ENCODE measurements at places on chromosomes 1 and 21.

DNA sequence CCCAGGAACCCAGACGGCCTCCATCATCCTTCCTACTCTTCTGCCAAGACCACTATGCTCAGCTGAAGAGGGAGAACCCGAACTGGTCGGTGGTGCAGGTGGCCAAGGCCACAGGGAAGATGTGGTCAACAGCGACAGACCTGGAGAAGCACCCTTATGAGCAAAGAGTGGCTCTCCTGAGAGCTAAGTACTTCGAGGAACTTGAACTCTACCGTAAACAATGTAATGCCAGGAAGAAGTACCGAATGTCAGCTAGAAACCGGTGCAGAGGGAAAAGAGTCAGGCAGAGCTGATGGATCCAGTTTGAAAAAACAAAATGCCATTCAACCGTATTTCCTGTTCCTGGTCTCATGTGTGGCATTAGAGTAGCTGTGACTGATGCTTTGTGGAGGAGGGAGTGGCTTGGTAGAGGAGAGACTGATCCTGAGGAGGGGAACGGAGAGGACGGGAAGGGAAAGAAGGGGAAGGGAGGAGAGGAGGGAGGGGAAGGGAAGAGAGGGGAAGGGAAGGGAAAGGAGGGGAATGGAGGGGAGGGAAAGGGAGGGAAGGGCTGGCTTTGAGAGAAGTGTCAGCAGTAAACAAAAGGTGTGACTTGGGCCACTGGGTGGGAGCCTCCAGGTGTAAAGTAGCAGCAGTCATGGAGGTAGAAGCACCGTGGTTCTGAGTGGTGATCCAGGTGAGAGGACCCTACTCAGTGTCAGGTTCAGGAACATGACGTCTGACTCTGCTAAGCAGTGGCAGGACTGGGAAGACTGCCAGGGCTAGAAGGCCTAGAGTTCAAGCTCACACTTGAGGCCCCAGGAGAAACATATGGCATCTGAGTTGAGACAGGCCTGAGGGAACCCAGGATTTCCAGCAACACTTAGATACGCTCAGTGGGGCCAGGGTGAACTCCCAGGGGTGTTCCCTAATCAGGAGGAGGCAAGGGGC is 846 bp downstream of the HMGB4 start:
- no peak overlapping the region for H3K4me3 ChIP-seq
- no peaks in the 10 kb centered on the region for H3K36me3 ChIP-seq
- peaks cover 10% of the 10 kb centered on the region for H3K4me1 ChIP-seq
- no peak overlapping the region for H3K27ac ChIP-seq
- no peak for DNase-seq

GRCh38 chr1:220810179-220810653 is 23.5 kb downstream of the MTARC1 start:
- H3K27ac ChIP-seq = no peak overlapping the region
- no peak overlapping the region for H3K4me3 ChIP-seq
- no peaks in the 10 kb centered on the region for H3K27me3 ChIP-seq
- peak; percentile 90 for DNase-seq
- H3K4me1 ChIP-seq = no peaks in the 10 kb centered on the region
- no peaks in the 10 kb centered on the region for H3K36me3 ChIP-seq

DNA sequence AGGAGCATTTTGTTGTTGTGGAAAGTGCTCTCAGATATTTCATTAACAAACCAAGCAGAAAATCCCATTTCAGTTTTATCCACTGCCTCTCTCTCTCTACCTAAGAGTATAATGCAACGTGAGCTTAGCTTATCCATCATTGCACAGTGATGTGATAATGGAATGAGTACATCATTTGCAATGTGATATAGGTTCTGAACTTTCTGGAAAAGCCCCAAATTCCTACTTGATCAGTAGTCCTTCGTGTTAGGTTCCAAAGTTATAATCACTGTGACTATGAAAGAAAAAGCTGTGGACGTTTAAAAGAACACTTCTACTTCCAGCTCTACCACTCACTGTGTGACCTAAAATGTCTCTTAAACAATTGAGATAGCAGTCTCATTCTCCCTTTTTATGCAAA is 76.4 kb upstream of the PRMT6 start:
- no peaks in the 10 kb centered on the region for H3K4me1 ChIP-seq
- H3K36me3 ChIP-seq = no peaks in the 10 kb centered on the region
- no peak overlapping the region for H3K4me3 ChIP-seq
- no peak overlapping the region for H3K27ac ChIP-seq

DNA sequence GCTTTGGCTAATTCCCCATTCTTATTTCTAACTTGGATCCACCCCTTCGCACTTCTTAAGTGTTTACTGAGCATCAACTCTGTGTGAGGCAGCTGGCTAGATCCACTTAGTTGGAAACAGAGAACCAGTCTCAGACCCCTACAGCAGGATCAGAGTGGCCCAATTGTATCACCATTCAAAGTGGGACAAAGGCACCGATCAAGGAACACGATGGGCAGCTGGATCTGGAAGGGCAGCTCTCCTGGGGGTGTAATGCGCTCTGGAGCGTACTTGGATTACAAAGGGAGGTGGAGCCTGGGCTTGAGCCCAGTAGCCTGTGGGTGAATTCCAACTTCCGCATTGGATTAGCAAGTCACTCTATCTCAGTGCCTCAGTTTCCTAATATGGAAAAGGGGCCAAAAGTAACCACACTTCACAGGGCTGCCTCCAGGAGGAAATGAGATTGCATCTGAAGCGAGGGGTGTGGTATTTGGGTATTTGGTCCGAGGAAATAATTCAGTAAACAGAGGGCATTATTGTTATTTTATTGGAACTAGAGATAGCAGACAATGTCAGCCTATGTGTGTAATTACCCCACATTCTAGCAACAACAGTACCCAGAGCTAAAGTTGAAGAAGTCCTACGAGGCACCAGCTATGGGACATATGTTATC is 11.9 kb downstream of the ECE1 start:
- H3K27ac ChIP-seq = peak overlapping the region; percentile 17
- peak; percentile 66 for DNase-seq
- H3K4me3 ChIP-seq = no peak overlapping the region
- H3K4me1 ChIP-seq = peaks cover 11% of the 10 kb centered on the region

DNA sequence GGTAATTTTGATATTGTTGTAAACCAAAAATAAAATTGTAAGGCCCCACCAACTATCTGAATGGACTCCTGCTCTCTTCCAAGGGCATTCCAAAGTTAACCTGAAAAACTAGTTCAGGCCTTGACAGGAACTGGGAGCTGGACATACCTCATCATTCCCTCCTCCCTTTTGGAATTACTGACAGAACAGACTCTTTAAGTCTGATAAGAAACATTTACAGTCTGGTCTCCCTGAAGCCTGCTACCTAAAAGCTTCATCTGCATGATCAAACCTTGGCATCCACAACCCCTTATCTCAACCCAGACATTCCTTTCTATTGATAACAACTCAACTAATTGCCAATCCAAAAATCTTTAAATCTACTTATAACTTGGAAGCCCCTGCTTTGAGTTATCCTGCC is 123.8 kb downstream of the TLR5 start:
- H3K4me1 ChIP-seq = peaks cover 32% of the 10 kb centered on the region
- peaks cover 2% of the 10 kb centered on the region for H3K36me3 ChIP-seq
- no peak overlapping the region for H3K4me3 ChIP-seq
- no peak overlapping the region for H3K27ac ChIP-seq

GRCh38 chr1:225896937-225897549 is 8.1 kb upstream of the LEFTY1 start:
- H3K27ac ChIP-seq = peak overlapping the region; percentile 56
- no peaks in the 10 kb centered on the region for H3K27me3 ChIP-seq
- H3K4me3 ChIP-seq = no peak overlapping the region
- H3K36me3 ChIP-seq = no peaks in the 10 kb centered on the region
- peaks cover 21% of the 10 kb centered on the region for H3K4me1 ChIP-seq
- DNase-seq = peak; percentile 56

- no peaks in the 10 kb centered on the region for H3K4me1 ChIP-seq
- H3K27me3 ChIP-seq = no peaks in the 10 kb centered on the region
- H3K4me3 ChIP-seq = no peak overlapping the region
- DNase-seq = peak; percentile 47
- no peak overlapping the region for H3K27ac ChIP-seq
Measured at GRCh38 chr1:47931395-47931794, 65.8 kb downstream of the TRABD2B start.

DNA sequence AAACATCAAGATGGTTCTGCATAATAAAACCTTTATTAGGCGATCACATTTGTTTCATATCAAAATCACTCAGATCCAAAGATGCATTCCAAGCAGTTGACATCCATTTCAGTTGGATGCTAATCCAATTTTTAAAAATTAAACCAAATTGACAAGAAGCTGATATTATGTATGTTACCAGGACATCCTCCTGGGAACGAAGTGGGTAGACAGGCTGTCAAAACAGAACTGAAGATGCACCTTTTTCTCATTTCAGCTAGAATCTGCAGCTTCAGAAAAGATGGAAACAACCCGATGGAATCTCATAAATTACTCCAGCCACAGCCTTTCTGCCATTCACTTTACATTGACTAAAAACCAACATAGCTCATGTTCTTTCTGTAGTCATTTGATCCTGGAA is 268.4 kb downstream of the PLPP3 start:
- H3K4me3 ChIP-seq = no peak overlapping the region
- no peaks in the 10 kb centered on the region for H3K36me3 ChIP-seq
- DNase-seq = no peak
- H3K27ac ChIP-seq = no peak overlapping the region
- H3K27me3 ChIP-seq = no peaks in the 10 kb centered on the region
- no peaks in the 10 kb centered on the region for H3K4me1 ChIP-seq

DNA sequence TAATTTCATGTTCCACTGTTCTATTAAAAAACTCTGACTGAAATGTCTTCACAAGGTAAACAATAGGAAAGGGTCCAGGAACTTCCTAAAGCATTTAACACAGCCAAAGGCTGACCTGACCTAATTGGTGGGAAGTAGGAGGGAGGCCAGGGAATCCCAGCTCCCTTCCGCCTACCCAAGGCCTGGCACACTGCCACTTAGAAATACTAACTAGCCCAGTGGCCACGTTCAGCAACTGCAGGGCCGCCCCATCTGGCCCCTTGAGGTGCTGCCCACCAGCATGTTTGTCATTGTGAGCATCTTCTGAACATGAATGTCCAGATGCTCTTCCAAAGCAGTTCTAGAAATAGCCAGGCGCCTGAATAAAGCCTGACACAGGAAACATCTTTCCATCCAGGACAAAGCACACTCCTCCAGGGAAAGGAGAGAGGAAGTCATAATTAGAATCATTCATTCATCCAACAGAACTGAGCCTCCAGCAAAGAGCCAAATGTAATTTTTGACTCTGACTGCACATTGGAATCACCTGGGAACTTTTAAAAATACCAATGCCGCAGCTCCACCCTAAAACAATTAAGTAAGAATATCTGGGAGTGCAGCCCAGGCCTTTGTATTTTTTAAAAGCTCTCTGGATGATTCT is 44.6 kb upstream of the BCL9 start:
- peak; percentile 29 for DNase-seq
- no peaks in the 10 kb centered on the region for H3K4me1 ChIP-seq

DNA sequence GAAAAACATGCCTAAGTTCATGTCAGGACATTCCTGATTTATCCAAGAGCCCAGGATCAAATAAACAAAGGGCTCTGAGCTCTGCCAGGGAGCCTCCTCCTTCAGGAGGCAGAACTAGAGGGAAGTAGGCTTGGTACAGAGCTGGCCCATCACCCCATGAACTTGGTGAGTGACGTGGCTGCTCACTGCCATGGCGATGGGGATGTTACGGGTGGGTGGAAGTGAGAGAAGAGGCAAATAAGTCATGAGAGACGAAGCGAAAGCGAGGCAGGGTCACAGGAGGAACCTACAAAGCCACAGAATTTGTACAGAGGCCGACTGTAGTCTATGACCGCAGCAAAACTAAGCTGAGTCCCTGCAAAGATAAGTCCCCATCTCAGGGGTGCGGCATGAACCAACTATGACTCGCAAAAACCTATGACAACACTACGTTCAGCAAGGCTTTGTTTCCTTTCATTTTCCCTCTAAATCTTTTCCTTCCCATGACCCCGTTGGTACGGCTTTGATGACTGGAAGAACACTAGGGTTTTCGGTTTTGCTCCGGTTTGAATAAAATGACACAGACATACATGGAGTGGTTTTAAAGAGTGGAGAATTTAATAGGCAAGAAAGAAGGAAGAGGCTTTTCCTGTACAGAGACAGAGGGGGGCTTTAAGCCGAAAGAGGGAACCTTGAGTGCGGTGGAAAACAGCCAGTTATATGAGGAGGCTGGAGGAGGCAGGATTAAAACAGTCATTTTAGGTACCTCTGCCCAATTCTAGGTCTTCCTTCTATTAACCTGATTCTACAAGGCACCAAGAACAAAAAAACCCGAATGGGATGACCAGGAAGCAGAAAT is 74.1 kb downstream of the CD46 start:
- no peaks in the 10 kb centered on the region for H3K27me3 ChIP-seq
- H3K27ac ChIP-seq = no peak overlapping the region
- no peak for DNase-seq
- H3K4me1 ChIP-seq = no peaks in the 10 kb centered on the region
- no peak overlapping the region for H3K4me3 ChIP-seq

- no peak for DNase-seq
- no peak overlapping the region for H3K4me3 ChIP-seq
- H3K27me3 ChIP-seq = no peaks in the 10 kb centered on the region
- no peak overlapping the region for H3K27ac ChIP-seq
Measured at GRCh38 chr1:56050911-56051310, 528.5 kb downstream of the PLPP3 start.

GRCh38 chr1:181989261-181989920 is 72.1 kb downstream of the ZNF648 start:
- DNase-seq = no peak
- no peaks in the 10 kb centered on the region for H3K27me3 ChIP-seq
- no peak overlapping the region for H3K27ac ChIP-seq
- no peaks in the 10 kb centered on the region for H3K4me1 ChIP-seq

GRCh38 chr21:42784896-42785451 is 94.4 kb downstream of the WDR4 start:
- H3K4me1 ChIP-seq = peaks cover 12% of the 10 kb centered on the region
- H3K36me3 ChIP-seq = no peaks in the 10 kb centered on the region
- no peak for DNase-seq

DNA sequence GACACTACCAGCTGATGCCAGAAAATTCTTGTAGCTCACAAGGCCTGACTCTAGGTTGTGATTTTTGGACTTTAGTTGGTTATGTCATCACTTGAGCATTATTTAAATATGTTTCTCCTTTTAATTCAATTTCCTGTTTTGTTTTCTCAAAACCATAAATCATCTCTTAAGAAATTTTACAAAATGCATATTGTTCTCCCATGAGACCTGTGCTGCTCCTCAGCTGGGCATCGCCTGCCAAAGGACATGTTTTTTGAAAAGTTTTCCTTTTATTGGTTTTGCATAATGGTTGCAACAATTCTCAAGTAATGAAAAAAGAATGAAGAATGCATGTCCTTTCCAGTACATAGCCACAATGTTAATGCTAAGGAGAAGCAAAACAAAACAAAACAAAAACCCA is 204.7 kb upstream of the LYPLAL1 start:
- H3K4me3 ChIP-seq = no peak overlapping the region
- no peaks in the 10 kb centered on the region for H3K36me3 ChIP-seq
- H3K27ac ChIP-seq = no peak overlapping the region

GRCh38 chr21:36791695-36792470 is 93.0 kb downstream of the SIM2 start:
- H3K36me3 ChIP-seq = no peaks in the 10 kb centered on the region
- DNase-seq = peak; percentile 17
- H3K4me1 ChIP-seq = no peaks in the 10 kb centered on the region

GRCh38 chr1:8866792-8867415 is 11.6 kb downstream of the ENO1 start:
- H3K27me3 ChIP-seq = no peaks in the 10 kb centered on the region
- no peak overlapping the region for H3K4me3 ChIP-seq
- peaks cover under 1% of the 10 kb centered on the region for H3K4me1 ChIP-seq

- DNase-seq = peak; percentile 37
- H3K4me3 ChIP-seq = no peak overlapping the region
- no peaks in the 10 kb centered on the region for H3K36me3 ChIP-seq
- no peak overlapping the region for H3K27ac ChIP-seq
- H3K4me1 ChIP-seq = no peaks in the 10 kb centered on the region
Measured at GRCh38 chr1:180863158-180863775, 49.4 kb upstream of the KIAA1614 start.
